ENCODE measurements at places on chromosomes 12 and 14.

DNA sequence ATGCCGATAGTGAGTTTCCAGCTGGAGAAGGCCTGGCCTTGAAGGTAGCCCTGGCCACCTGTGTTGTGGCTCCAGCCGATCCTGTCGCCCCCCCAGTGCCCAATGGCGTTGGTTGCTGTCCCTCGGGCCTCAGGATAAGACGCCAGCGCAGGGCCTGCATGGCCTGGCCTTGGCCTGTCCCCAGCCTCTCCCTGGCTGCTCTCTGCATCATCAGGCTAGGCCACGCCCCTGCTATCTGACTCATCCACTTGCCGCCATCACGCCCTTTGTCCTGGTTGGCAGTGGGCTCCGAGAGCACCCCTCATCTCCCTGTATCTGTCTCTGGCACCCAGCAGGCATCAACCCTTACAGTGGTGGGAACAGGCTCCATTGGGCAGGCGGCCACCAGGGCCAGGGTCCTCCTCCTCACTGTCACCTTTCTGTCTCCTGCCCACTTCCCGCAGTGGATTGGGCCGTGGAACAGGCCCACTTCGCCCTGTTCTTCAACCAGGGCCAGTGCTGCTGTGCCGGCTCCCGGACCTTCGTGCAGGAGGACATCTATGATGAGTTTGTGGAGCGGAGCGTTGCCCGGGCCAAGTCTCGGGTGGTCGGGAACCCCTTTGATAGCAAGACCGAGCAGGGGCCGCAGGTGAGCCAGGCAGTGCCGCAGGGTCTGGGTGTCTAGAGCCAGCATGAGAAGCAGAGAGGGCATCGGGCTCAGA lies 25.6 kb downstream of the ALDH2 start:
- no peak for DNase-seq

DNA sequence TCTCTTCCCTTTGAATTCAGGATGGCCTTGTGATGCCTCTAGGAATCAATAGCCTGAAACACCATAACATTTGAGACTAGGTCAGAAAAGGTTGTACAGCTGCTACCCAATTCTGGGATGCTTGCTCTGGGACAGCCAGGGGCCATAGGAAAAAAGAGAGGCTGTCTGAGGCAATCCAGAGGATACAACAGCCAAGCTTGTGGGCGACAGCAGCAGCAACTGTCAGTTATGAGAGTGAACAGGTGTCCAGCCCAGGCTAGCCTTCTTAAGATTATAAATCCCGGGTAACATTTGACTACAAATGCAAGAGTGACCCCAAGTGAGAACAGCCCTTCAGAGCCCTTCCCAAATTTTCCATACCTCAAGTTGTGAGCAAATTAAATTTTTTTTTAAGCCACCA lies 11.1 kb downstream of the DCN start:
- no peak for DNase-seq

GRCh38 chr12:91591639-91591987 lies 409.0 kb upstream of the DCN start:
- no peak for DNase-seq

DNA sequence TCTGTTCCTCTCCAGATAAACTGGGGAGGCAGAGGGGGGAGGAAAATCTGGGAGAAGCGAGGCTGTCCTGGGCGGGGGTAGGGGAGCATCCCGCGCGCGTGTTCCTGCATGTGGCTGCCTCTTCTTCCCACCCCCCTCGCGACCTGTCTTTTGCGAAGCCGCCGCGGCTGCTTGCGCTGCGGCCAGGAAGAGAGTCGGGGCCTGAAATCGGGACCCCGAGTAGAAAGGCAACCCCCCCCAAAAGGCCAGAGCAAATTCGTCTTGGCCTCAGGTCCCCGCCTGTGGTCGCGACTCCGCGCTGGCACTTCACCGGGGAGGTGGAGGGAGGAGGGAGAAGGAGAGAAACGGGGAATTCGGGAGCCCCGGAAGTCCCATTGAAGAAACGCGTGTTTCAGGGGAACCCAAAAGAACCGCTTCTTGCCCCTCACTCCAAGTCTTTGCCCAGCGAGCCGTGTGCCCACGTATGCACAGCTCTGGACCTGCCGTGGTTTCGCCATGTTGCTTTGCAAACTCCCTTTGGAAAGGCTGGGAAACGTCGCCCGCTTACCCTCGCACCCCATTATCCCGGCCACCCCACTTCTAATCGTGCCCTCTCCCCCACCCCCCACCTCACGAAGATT lies 944 bp downstream of the CCND2 start:
- no peak for DNase-seq

DNA sequence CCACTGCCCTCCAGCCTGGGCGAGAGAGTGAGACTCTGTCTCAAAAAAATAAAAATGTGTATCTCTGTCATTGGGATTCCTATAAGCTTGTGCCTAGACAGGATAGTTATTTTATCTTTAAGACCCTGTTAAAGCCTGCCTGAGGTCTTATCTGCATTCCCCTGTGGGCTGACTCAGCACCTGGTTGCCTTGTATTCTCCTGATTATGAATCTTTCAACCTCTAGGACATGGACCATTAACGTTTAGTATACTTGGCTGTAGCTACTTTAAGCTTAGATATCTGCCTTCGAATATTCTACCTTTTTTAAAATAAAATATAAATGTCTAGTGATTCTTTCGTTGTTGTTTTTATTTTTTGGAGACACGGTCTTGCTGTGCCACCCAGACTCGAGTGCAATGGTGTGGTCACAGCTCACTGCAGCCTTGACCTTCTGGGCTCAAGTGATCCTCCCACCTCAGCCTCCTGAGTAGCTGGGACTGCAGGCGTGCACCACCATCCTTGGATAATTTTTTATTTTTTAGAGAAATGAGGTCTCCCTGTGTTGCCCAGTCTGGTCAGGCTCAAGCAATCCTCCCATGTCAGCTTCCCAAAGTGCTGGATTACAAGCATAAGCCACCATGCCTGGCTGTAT lies 41.3 kb downstream of the RESF1 start:
- no peak for DNase-seq

GRCh38 chr12:43493261-43493797 lies 58.7 kb downstream of the ADAMTS20 start:
- DNase-seq, result no peak

DNA sequence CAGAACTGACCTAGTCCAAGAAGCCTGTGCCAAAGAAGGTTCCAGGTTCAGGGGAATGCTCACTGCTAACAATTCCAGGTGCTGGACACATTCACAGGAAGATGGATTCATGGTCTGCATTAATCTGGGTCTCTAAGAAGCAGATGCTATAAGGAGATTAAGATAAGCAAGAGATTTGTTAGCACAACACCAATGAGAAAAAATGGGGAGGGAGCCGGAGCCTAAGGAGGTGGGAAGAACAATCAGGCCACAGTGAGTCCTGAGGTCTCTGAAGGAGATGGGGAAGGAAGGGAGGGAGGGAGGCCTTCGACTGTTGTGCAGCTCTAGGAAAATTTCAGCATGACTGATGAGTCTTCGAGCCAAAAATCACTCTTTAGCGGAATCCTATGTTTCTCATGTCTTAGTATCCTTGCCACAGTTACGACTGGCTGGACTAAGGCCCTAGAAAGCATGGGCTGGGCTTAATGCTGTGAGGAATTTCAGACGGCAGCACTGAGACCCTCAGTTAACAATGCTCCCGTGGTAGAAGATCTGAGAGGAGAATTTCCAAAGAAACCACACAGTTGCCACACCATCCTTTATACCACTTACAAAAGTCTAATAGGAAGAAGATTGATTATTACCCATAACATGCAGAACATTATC lies 31.5 kb upstream of the PTGDR start:
- no peak for DNase-seq

DNA sequence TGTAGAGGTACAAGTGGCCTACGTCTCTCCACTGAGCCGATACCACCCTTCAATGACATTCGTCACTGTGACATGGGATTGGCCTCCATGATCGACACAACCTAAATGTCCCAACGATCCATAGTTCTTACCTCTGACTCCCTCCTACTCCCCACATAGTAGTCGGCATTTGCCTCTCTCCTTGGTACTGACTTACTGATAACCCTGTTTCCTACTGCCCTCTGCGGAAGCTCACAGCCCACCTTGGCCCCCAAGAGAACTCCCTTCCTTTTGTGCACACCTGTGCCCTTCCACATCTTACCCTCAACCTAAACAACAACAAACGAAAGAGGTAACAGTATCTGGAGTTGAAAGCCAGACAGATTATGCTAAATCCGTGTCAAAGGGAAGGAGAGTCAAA lies 23.9 kb downstream of the VSX2 start:
- no peak for DNase-seq

DNA sequence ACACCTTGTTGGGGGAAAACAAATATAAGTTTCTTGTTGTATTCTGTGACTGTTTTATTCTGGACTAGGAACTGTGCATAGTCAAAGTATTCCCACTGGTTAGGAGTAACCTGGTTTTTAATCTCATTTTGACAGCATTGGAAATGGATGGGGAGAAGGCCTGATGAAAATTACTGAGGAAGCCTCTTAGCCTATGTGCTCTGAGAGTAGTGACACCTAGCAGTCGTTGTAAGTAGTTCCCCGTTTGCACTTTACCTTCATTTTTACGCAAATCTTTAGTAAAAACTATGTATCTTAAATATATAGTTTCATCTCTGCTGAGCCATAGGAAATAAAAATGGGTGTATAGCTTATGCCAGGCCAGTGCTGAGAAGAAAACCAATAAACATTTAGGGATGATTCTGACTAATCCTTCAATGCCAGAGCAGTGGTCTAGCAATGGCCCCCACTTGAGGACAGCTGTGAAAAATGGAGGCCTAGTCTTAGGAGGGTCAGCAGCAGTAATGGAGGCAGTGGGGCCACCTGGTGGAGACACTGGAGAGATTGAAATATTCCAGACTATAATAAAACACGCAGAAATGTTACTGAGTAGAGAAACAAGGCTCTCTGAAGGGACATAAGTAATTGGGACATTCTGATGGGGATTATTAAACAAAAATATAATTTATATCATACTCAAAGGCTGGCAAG lies 133.2 kb upstream of the NOVA1 start:
- DNase-seq, result no peak

DNA sequence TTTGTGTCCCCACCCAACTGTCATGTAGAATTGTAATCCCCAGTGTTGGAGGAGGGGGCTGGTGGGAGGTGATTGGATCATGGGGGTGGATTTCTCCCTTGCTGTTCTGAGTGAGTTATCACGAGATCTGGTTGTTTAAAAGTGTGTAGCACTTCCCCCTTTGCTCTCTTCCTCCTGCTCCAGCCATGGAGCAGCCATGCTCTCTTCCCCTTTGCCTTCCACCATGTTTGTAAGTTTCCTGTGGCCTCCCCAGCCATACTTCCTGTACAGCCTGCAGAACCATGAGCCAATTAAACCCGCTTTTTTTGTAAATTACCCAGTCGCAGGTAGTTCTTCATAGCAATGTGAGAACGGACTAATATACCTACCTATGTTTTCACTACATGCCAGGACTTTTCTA lies 2.6 kb upstream of the POC1B start:
- DNase-seq, result no peak

- DNase-seq, result no peak
Measured at GRCh38 chr12:13023811-13024530, 20.2 kb upstream of the FAM234B start.

- no peak for DNase-seq
Measured at GRCh38 chr14:76080025-76080424, 71.7 kb upstream of the GPATCH2L start.

GRCh38 chr14:104424406-104425072 lies 155.0 kb upstream of the C14orf180 start:
- DNase-seq, result no peak

GRCh38 chr14:64796369-64796768 lies 83.3 kb downstream of the SPTB start:
- no peak for DNase-seq

DNA sequence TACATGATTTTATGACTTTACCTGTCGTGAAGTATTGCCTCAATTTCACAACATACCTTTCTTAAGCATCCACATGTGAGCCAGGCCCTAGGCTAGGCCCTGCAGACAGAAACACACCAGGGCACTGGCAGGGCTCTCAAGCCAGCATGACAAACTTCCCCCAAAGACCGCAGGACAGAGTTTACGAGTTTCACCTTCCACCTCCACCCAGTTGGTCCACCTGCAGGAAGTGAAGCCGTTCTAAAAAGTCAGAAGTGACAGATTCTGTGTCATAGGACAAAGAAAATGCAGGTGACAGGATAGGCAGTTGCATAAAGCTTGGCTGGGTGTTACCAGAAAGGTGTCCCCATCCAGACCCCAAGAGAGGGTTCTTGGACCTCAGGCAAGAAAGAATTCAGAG lies 382.3 kb downstream of the PCNX1 start:
- DNase-seq, result no peak

- DNase-seq, result no peak
Measured at GRCh38 chr14:93975791-93976476, 436 bp downstream of the ASB2 start.

- DNase-seq, result no peak
Measured at GRCh38 chr12:40378691-40379090, 153.9 kb downstream of the LRRK2 start.

- no peak for DNase-seq
Measured at GRCh38 chr14:75181293-75182062, 5.1 kb upstream of the TMED10 start.

DNA sequence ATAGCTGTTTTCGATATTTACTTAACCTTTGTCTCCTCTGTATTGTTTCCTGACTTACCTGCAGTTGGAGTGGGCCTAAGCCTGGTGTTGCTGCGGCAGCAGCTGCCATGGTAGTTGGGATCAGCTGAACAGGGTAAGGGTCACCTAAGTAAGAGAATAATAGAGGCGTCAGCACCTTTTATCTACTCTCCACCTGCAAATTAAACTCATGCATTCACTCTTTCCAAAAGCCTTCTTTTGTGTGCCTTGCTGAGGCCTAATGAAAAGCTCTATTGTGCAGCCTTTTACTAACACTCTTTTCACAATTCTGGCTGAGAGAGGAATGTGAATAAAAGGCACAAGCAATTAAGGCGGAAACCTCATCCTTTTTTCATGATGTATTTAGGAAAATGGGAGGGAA lies 308.7 kb downstream of the SOX5 start:
- DNase-seq, result no peak

DNA sequence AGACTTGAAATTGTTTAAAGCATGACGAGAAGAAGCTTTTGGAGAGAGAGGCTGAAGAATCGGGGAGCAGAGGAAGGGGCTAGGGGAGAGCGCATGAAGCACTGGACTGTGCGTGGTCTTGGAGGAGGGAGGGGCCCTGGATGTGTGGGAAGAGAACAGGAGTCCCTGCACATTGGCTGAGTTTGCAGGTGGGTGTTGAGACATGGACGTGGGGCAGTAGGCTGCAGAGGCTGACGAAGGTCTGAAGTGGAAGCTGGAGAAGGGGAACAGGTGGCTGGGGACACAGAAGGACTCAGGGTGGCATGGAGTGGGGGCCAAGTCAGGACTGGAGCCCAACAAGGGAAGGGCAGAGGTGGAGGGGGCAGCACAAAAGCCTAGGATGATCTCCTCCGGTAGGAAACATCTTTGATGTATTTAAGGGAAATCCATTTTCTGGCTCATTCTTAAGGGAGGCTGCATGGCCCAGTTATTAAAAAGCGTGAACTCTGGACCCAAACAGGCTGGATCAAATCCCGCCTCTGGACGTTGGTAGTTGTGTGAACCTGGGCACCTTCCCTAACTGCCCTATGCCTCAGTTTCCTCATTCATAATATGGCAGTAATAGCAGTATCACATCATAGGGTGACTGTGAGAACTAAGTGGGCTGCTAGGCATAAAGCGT lies 29.0 kb downstream of the ADGRD1 start:
- no peak for DNase-seq
